ENCODE measurements at places on chromosomes 11 and 22.

GRCh38 chr22:19478045-19478900 is 720 bp downstream of the UFD1 start:
- DNase-seq = no peak

- no peak for DNase-seq
Observed at GRCh38 chr22:42116848-42117424, 13.7 kb downstream of the CYP2D6 start.

GRCh38 chr11:120431633-120432032 is 79.9 kb upstream of the GRIK4 start:
- DNase-seq = no peak

DNA sequence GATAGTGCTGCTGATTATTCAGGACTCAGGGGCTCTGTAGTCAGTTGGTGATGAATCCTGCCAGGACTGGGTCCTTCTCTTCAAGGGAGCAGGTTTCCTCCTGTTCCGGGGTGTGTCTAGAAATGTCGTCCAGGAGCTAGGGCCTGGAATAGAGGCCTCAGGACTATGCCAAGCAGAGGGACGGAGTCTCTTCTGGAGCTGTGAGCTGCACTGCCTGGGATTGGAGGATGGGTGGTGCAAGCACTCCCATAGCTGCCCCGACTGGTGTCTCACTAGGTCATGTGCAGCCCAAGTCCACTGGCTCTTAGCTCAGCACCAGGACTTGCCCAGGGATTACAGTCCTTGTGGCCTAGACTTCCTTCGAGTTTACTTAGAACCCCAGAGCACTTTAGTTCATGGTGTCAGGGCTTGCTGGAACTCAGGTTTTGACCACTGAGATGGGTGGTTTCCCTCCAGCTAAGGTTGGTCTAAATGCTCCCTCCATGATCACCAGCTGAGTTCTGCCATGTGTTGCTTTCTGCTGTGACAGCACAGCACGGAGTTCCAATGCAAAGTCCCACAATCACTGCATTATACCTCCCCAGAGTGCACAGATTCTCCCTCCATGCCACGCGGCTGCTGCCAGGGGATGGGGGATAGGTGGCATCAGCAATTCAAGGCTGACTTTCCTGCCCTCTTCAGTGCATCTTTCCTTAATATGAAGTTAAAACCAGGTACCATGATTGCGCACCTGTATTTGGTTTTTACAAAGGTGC is 42.6 kb upstream of the SHANK2 start:
- DNase-seq = no peak

GRCh38 chr22:31272522-31273446 is 19.5 kb downstream of the PIK3IP1 start:
- no peak for DNase-seq

GRCh38 chr11:68803766-68804165 is 38.0 kb downstream of the CPT1A start:
- DNase-seq = no peak

- no peak for DNase-seq
Observed at GRCh38 chr11:65778431-65778900, 2.3 kb downstream of the AP5B1 start.

- DNase-seq = no peak
Observed at GRCh38 chr11:70711095-70711910, 313.0 kb downstream of the CTTN start.

- DNase-seq = no peak
Observed at GRCh38 chr22:32591620-32592019, 117.0 kb downstream of the FBXO7 start.

DNA sequence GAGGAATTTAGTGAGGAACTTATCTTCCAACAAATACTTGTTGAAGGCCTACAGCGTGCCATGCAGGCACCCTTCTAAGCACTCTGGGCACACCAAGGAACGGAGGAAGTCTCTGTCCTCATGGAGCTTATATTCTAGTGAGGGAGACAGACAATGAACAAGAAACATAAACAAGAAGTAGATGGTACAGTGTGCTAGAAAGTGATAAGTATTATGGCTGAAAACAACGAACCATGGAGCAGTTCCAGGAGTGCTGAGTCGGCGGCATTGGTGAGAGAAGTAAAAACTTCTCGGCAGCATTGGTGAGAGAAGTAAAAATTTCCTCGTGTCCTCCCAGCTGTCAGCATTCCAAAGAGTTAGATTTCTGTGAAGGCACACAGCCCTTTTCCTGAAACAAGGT is 53.2 kb downstream of the FAM76B start:
- DNase-seq = no peak

- DNase-seq = no peak
Observed at GRCh38 chr22:24418786-24419474, 8.5 kb upstream of the ADORA2A start.

GRCh38 chr11:124402326-124402922 is 3.6 kb upstream of the OR8B3 start:
- no peak for DNase-seq

- DNase-seq = no peak
Observed at GRCh38 chr11:7691759-7692350, 14.4 kb downstream of the OVCH2 start.

- DNase-seq = no peak
Observed at GRCh38 chr11:46285594-46286033, 8.2 kb downstream of the CREB3L1 start.

GRCh38 chr11:28476864-28477263 is 368.7 kb downstream of the METTL15 start:
- DNase-seq = no peak

DNA sequence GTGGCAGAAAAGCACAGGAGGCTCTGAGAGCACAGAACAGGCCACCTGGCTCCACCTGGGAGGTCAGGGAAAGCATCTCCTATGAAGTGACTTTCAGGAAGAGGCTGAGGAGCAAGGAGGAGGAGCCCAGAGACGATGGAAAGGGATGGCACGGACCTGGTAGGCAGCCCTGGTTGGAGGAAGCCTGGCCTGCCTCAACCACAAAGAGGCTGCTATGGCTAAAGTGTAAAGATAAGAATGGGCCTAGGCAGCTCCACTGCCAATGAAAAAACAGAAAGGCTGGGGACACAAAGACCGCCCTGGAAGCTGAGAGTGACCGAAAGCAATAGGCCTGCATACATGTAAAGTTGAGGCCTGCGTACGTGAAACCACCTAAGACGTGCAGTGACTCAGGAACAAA is 31.2 kb upstream of the ETS1 start:
- DNase-seq = no peak

GRCh38 chr11:78926633-78927338 is 352.1 kb upstream of the NARS2 start:
- DNase-seq = no peak

GRCh38 chr22:47153854-47154525 is 391.5 kb downstream of the TBC1D22A start:
- no peak for DNase-seq

DNA sequence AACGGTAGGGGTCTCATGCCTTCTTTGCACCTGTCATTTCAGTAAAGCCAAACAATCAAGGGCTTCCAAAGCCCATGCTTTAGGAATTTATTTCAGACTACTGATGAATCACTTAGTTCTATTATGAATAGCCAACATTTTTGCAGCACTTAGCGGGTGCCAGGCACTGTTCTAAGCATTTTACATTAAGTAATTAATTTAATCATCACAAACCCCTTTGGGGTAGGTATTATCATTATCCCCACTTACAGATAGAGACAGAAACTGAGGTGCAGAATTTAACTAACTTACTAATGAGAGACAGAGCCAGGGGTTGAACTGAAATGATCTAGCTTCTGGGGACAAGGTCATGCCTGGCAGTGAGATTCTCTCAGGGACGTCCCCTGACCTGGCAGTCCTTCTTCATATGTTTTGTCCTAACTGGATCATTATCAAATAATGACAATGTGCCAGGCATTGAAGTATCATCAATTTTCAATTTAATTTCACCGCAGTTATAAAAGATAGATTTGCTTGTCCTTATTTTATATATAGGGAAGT is 31.7 kb upstream of the NAV2 start:
- no peak for DNase-seq

GRCh38 chr11:130916910-130917309 is 631 bp upstream of the SNX19 start:
- DNase-seq = no peak

DNA sequence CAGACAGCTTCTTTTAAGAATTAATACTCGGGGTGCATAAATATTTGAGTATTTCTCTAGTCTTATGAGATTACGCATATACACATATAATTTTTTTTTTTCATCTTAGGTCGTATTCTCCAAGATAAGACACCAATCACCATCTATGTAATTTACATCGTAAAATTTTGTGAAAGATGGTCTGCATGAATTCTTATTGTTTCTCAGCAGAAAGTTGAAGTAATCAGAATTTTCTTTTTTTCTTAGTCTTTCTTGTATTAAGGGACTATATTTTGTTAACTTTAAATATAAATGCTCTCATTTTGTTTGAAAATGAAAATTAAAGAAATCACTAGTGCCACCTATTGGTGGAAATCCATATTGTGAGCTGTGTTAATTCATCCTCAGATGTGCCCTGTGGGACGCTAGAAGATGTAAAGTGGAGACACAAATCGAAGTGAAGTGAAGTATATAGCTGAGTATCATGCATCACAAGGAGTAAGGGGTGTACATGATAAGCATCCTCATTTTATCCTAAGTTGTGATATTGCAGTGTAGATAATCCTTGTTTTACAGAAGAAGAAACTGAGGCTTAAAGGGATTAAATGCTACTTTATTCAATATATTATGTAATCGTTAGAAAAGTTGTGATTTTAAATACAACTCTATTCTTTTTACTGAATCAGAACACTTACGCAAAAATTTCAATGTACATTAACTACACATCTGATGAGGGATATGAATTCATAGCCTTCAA is 2084.3 kb downstream of the LRRC4C start:
- DNase-seq = no peak

DNA sequence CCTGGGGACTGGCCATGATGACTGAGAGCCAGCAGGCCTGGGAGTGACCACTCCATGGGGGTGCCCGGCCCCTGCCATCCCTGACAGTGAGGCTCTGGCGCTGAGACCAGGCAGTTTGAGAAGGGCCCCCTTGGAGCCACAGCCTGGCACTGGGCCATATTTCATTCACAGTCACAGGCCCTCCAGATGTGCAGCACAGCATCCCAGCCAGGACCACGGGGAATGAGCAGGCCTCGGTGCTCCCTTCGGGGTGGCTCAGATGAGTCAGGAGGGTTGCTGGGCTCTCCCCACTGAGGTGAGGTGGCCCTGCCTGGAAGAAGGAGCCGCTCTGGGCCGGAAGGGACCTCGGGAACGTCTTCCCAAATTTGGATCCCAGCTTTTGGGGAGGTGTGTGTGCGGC is 53.0 kb downstream of the GRAMD4 start:
- no peak for DNase-seq

GRCh38 chr22:36027579-36027934 is 1.1 kb downstream of the RBFOX2 start:
- no peak for DNase-seq

DNA sequence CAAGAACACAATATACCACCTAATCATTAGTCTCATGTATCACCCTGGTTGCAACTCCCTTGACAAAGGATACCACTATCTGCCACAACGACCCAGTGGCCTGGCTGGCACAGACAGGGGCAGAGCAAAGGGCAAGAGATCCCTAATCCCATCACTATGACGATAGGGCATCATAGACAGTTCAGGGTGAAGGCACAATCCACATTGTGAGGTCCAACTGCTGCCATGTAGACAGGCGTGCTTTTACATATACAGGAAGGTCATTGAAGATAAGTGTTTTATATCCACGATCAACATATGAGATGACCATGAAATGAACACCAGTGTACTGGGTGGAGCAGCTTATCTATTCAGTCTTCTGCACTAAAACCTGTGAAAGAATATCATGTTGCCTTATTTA is 94.6 kb downstream of the IGLL1 start:
- no peak for DNase-seq

DNA sequence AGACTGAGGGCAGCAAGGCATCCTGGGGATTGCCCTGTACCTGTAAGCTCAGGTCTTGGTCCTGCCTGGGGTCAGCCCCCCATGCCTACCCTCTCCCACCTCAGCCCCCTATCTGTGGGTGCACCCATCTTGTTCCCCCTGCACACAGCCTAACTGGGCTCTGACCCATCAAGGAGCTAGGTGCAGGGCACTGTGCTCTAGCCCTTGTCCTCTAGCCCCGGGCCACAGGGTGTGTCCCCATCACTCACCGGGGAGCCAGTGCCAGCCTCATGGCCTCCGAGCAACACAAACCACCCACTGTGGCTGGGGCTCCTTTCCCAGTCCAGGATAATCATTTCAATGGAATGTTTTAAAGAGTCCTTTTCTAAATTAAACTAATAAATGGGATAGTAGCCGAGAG is 293.9 kb upstream of the PLET1 start:
- no peak for DNase-seq

DNA sequence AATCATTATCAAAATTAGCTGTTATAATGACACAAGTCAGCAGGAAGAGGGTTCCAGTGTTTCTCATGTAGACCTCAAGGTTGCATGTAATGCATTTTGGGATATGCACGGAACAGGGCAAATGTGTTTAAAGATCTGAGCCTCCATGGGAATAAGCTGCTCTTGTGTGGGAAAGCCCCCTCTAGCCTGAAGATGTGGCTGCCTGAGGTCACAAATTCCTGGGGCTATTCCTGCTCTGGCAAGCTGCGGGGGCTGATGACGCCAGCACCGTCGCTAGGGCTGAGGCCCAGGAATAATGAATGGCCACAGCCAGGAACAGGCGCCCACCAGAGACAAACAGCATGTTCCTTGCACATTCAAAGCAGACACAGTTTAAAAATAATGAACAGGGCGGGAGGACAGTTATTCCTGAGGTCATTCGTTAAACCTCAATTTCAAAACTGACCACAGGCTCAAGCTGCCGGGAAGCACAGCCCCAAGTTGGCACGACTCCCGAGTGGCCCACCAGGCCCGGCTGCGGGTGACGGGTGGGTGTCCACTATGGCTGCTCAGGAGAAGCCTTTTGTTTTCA is 11.7 kb downstream of the OSBPL5 start:
- DNase-seq = no peak

- DNase-seq = no peak
Observed at GRCh38 chr22:23035557-23036277, 34.6 kb upstream of the GNAZ start.

GRCh38 chr22:21641417-21641788 is 699 bp upstream of the SDF2L1 start:
- DNase-seq = no peak

GRCh38 chr11:57231539-57232253 is 5.4 kb downstream of the APLNR start:
- no peak for DNase-seq

- DNase-seq = no peak
Observed at GRCh38 chr11:36019005-36019596, 75.2 kb downstream of the LDLRAD3 start.

Measured in central memory CD8-positive, alpha-beta T cell (primary cell).